NCI-H226 (cell line): ENCODE measurements at places on chromosomes 13 and 19.
A peak's percentile ranks its signal among the peaks of the same experiment; 100 is the strongest.

- DNase-seq, result no peak
Measured at GRCh38 chr13:23731709-23732108, 157.5 kb downstream of the MIPEP start.

GRCh38 chr13:43221611-43222010, 198.2 kb downstream of the DNAJC15 start:
- no peak for DNase-seq

DNA sequence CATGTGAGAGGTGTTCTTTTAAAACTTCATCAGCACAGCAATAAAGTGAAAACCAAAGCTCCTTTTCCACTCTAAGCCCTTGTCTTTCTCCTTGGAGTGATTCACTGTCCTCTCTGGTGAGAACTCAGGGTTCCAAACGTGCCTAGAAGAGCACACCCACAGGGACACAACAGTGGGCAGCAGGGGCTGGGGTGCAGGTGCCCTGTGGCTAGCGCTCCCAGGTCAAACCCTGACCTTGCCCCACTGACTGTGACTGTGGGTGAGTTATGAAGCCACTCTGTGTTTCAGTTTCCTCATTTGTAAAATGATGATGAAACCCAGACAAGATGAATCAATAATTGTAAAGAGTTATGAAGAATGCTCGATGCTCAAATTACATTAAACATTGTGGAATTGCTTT, 37.6 kb upstream of the IGFL1 start:
- DNase-seq, result no peak

- DNase-seq, result no peak
Measured at GRCh38 chr13:30863231-30863630, 42.8 kb upstream of the MEDAG start.

DNA sequence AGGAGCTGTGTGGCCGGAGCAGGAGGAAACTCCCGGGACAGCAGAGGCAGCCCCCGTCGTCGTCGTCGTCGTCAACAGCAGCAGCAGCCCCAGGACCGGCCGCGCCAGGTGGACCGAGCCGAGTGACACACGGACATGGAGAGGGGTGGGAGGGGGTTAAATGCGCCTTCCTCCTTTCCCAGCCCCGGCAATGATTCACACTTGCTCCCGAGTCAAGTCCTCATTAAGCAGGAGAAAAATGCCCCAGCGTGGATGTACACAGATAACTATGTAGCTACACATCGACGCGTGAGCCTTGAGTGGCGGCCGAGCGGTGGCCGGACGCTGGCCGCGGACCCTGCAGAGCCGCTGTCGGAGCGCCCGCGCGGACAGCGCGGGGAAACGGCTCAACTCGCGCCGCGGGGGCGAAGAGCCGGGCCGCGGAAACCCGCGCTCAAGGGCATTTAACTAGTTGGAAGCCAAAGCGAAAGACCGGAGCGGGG, 645 bp downstream of the UBL3 start:
- peak; percentile 8 for DNase-seq

DNA sequence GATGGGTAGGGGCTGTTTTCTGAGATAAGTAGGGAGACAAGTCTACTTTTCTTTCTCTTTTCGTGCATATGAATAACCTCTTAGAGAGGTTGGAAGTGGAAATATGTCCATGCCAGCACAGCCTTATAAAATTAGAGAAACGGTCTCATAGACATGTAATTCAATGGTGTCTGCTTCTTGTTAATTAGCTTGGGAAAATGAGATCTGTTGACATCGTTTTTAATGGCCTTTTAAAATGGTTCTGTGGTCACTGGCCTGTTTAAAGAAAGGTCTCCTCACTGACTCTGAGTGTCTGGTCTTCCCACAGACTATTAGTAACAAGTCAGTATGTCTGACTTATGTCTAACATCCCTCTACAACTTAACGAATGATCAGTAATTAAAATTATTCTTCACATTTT, 487.1 kb downstream of the SLITRK6 start:
- DNase-seq, result no peak

- DNase-seq, result no peak
Measured at GRCh38 chr13:76213423-76213904, 577.3 kb downstream of the LMO7 start.

- peak; percentile 86 for DNase-seq
Measured at GRCh38 chr13:30142486-30143211, 164.7 kb downstream of the KATNAL1 start.

DNA sequence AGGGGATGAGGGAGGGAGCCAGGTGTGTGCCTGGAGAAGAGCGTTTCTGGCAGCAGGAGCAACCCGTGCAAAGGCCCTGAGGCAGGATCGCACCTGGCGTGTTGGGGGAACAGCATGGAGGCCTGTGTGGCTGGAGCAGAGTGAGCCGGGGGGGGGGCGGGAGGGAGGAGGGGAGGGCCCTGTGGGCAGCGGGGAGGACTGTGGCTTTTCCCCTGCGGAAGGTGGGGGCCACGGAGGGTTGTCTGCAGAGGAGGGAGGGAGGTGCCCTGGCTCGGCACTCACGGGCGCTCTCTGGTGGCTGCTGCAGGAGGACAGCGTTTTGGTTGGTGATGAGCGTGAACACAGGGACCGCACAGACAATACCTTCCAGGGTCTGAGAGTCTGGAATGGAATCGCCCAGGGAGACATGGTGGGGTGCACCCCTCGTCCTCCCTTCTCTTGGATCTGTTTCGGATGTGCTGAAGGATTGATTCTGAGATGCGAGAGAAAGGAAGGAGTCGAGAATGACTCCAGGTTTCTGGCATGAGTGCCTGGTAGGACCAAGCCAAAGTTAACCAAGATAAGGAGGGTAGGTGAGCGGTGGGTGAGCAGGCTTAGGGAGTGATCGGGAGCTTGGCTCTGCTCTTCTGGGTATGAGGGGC, 6.5 kb downstream of the RAB11B start:
- DNase-seq, result peak; percentile 67

DNA sequence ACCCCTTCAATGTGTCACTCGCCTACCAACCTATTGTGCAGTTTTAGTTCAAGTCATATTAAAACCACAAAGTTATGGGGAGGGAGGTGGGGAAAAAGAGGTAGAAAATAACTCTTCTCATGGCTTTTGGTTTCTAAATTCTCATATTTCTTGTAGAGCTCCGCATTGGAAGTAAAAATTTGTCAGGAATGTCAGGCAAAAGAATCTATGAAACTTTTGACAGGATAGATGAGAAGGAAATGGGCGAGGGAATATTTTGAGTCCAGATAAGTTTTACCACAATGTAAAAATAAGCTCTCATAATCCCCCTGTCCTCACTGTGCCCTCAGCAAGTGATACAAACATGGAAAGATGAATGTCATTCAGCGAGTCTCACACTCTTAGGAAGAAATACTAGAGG, 270.4 kb downstream of the DLEU7 start:
- DNase-seq, result no peak

DNA sequence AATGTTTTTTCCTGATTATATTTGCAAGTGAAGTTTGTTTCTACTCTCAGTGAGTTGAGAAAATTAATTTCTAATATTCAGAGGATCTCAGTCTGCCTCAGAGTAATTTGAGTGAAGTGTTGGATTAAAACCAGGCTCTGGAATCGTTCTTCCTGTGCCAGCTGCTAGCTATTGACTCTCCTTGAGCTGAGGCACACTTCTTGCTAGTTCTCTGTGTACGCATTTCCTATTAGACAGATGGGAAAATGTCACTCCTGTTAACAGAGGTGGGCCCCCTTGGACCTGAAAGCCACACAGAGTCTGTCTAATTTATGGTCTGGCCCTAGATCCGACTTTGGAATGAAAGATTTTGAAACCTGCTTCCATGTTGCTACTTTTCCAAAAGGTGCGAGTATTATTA, 107.6 kb upstream of the RNF113B start:
- no peak for DNase-seq
